ENCODE measurements at places on chromosomes 16 and 17.

DNA sequence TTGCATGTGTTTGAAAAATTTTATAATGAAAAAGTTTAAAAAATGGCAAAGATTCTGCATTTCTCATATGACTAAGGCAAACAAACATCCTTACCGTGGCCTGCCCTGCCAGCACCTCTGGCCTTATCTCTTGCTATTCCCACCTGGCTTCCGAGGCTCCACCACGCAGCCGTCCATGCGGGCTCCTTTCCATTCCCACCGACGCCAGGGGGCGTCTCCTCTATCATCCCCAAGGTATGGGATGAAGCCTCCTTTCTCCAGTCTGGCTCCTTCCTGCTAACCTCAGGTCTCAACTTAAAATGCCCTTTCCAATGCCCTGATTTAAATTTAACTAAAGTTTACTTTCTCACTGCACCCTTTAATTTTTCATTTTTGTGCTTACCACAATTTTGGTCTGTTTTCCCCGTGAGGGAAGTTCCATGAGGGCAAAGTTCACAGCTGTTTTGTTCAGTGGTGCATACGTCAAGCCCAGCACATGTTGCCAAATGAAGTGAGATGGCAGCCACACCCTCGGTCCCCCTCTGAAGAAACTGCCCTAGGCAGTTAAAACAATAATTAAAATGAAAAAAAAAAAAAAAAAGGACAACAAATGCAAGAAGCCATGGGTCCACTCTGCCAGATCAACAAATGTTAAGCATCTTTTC, 13.3 kb upstream of the SDK2 start:
- DNase-seq = no peak

- no peak for DNase-seq
These were observed 8.4 kb upstream of the SHCBP1 start for GRCh38 chr16:46629331-46630219.

DNA sequence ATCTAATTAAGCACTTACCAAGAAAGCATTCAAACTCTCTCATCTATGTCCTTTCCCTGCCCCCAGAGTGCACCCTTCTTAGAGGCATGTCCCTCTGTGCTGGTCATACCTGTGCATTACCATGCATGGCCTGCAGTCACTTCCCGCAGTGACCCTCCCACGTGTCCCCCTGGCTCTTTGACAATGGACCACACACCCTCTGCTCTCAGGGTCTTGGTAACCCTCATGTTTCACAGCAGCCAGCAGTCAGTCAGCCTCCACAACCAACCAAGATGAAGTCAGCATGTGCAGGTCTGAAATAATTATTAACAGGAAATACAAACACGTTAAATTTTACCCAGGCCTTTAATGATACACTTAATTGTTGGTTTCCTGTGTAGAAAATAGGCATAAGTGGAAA, 10.1 kb downstream of the KRT33A start:
- no peak for DNase-seq

DNA sequence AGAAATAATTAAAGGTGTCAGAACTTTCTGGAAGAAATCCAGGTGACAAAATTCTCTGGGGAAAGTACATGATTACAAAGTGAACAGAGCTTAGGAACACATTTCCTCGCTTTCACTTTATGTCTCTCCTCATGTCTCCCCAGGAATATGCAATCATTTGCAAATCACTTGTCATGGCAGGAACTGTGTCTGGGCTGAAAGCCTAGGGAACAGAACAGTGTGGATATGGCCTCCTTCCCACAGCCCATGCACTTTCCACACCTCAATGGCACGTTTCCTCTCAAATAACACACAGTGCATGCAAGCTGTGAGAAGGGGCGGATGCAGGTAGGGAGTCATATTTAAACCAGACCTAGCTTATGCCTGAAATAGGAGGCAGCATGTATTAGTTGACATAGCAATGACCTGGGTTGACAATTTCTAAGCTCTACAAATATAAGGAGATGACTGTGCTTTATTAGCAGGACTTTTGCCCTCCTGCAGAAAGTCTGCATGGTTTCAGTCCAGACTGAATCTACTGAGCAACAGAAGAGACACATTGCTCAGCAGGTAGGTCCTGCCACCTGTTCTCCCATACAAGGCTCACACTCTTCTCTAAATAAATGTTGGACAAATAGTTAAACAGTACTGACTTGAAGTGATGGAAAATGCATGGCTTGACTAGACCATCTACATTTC, 236.0 kb upstream of the ELAC2 start:
- DNase-seq = no peak

DNA sequence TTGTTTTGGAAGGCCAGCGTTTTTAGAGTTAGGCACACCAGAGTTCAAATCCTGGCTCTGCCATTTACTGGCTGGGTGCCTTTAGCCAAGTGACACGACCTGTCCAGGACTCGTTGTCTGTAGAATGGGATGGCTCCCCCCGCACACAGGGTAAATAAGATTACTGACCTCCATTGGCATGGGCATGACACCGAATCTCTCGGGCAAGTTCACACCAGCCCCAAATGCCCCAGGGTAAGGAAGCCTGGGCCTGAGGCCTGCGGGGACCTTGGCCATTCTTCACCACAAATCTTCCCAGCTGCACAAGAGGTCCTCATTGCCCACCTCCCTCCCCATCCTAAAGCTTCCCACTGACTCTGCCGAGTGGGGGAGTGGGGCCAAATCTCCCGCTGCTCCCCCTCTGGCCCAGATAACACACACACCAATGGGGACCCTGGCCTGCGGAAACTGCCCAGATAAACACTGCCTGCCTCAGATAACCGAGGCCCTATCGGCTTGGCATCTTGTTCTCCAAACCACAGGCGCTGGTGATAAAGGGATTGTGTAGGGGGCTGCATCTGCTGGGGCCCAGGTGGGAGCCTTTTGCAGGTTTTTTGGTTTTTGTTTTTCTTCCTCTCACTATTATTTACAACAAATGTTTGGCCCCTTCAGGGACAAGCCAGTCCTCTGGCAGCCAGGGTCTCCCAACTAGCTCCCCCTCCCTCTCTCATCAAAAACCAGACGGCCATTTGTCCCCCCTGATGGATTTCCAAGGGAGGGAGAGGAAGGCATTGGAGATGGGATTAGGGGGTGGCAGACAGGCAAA, 75.0 kb upstream of the LHX1 start:
- DNase-seq = no peak

DNA sequence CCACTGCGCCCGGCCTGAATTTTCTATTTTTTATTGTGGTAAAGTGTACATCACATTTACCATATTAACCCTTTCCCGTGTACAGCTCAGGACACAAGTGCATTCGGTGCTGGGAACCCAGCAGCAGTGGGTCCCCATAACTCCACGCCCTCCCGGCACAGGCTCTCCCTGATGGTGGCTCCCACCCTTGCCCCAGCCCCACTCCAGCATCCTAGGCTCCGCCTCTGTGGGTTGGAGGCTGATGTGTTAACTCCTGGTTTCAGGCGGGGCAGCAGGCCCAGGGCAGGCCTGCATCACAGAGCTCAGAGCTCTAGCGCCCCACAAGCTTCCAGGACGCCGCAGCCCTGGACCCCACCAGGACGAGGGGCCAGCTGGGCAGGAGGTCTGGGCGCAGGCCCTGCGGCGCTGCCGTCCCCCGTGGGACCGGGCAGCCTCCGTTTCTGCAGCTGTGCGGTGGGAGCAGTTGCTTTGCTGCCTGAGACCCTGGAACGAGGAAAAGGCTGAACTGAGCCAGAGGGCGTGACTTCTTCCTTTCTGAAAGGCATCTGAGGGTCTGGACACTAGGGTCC, 19.6 kb downstream of the ZFPM1 start:
- no peak for DNase-seq

DNA sequence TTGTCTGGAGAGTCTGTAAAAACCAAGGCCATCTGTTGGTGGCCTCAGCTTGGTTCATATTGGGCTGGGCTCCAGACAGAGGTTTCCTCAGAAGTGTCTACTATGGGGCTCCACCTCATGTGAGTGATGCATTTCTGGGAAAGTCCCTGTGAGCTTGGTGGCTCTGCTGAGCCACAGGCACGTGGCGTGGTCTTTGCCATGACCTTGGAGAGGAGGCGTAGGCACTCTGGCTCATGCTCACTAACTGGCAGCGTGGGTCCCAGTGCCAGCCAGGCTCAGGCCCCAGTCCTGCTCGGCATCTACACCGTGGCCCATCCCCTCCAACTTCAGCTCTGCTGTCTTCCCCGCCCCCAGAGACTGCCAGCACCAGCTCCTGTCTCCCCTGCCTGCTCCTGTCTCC, 10.7 kb upstream of the SMTNL2 start:
- no peak for DNase-seq

DNA sequence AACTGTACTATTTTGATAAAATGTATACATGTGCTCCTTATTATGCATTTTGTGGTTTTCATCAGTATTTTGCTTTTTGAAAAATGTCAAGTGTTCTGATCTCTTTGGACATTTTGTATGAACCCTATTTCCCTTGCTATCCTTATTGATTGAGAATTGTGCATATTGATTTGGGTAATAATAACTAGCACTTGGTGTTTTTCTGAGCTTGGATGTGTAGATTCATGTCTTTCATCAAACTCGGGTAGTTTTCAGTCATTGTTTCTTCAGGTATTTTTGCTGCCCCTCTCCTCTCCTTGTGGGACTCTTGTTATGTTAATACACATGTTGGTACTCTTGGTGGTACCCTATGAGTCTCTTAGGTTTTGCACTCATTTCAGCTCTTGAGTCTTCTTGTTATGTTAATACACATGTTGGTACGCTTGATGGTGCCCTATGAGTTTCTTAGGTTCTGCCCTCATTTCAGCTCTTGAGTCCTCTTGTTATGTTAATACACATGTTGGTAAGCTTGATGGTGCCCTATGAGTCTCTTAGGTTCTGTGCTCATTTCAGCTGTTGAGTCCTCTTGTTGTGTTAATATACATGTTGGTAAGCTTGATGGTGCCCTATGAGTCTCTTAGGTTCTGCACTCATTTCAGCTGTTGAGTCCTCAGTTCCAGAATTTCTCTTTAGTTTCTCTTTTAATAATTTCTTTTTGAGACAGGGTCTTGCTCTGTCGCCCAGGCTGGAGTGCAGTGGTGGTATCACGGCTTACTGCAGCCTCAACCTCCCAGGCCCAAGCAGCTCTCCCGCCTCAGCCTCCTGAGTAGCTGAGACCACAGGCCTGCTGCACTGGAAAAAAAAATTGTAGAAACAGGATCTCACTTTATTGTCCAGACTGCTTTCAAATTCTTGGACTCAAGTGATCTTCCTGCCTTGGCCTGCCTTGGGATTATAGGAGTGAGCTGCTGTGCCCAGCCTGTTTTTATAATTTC, 19.3 kb downstream of the ZNF750 start:
- DNase-seq = no peak

DNA sequence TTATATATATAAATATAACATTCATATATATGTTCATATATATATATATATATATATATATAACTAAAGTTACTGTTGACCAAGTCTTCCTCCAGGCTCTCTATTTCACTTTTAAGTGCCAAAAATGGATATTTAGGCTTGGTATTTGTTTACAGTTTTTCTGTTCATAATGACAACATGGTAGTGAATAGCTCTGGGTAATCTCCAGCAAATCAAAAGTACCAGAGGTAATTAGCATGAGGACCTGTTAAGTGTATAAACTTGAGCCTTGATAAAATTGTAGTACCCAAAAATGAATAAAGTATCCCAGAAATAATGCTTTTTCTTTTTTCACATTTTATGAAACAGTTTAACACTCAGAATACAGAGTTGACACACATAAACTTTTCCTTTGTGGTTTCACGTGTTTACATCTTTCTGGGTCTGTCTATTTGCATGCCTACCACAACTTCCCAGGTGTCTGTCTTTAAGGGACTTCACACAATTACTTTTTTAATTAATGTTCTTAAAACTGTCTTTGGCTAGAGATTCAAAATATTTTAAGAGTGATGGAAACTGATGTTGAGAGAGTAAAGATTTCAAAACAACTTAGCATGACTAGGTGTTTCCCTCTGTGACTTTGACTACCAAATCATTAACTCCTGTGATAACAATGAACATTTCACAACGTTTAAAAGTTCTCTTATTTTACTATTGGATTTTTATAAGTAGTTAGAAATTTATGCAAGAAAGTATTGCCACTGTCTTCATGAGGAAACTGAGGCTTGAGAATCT, 47.9 kb downstream of the RABEP1 start:
- DNase-seq = no peak

GRCh38 chr17:488993-489757, 136.6 kb upstream of the RPH3AL start:
- no peak for DNase-seq

DNA sequence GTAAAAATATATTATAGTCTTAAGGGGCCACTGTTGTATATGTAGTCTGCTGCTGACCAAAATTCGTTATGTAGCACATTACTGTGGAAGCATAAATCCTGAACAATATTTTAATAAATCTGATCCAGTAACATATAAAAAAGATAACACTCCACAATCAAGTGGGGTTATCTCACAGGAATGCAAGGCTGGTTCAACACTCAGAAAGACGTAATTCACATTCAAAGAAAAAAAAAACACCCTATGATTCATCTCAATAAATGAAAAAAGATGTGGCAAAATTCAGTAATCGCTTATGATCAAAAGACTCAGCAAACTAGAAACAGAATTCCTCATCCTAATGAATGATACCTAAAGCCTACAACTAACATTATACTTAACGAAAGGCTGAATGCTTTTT, 47.8 kb downstream of the CREBBP start:
- DNase-seq = no peak

- DNase-seq = no peak
These were observed 8.3 kb downstream of the MRPL27 start for GRCh38 chr17:50364715-50365114.

DNA sequence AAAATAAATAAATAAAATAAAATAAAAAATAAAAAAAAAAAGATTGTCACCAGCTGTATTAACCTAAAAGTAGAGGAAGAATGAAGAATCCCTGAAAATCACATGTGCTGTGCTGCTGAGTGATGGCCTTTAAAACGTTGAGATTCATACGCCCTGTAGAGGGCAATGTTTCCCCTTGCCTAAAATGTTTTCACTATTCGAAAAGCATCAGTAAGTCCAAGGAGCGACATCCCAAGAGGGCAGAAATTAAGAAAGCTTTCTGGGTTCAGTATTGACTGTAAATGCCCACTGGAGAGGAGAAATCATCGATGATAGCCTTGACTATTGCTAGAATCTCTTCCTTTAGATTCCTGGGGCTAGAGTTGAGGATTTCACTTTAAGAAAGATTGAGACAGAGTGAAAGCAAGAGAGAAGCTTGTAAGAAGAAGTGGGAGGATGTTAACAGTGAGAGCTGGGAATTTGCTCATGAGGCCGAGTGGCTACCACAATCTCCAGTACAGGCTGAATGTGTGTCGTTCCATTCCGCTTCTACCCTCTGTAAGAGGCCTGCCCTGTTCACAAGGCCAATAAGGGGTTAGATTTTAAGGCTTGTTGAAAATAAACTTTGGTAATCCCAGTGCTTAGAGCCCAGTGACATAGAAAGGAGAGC, 170.8 kb upstream of the FAM20A start:
- DNase-seq = no peak

GRCh38 chr16:19688396-19689024, 29.5 kb downstream of the KNOP1 start:
- no peak for DNase-seq

- DNase-seq = no peak
These were observed 91.9 kb downstream of the IRF8 start for GRCh38 chr16:85990861-85991301.

DNA sequence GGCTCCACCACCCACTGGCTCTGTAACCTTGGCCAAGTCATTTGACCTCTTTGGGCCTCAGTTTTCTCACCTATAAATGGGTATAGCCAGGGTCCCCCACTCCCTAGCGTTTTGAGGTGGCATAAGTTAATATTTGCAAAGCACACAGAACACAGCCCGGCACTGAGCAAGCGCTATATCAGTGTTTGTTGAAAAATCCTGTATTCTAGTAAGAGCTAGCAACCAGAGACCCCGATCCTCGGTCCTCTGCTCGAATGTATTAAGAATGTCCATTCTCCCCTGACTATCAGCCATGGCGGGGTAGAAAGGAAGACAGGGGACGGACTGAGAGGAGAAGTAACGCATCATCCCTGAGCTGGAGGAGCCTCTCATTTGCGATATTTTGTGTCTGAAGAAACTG, 131.2 kb downstream of the IRF8 start:
- no peak for DNase-seq
